ENCODE measurements at places on chromosomes 1 and 21.

- no peak for DNase-seq
Observed at GRCh38 chr1:9805006-9805508, 18.7 kb downstream of the CLSTN1 start.

GRCh38 chr1:212769459-212770167 lies 22.0 kb downstream of the NSL1 start:
- DNase-seq = no peak

- no peak for DNase-seq
Observed at GRCh38 chr21:45935628-45936027, 45.9 kb upstream of the COL6A1 start.

- DNase-seq = no peak
Observed at GRCh38 chr1:4022715-4023114, 122.6 kb upstream of the C1orf174 start.

DNA sequence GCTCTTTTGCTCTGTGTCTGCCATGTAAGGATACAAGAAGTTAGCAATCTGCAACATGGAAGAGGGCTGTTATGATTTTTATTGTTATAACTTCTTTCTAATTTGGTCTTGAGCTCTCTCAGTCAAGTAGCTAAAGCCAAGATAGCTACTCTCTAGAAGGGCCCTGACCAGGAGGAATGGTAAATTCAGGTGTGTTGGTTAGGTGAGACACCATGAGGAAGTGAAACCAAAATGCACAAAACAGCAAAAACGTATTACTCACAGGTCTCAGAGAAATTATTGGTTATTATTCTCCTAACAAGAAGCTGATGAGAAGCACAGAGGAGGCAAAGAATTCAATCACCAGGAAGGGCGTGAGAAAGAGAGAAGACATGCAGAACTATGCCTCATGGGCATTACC lies 51.8 kb upstream of the INSL5 start:
- DNase-seq = no peak

DNA sequence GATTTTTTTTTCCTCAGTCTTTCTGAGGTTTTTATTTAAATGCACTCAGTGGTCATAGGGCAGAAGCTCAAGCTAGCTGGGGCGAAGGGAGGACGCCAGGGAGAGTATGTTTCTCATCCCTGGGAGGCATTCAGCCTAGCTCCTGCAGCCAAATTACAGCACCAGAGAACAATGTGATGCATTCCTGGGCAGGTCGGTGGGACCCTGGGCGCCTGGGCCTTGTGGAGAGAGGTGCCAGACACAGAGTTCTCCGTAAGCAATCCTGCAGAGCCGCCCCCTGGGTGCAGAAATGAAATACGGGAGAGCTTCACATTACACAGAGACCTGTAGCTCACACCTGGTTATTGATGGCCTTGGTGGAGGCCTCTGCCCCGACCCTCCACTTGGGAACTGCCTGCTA lies 15.5 kb downstream of the WNT2B start:
- DNase-seq = no peak

GRCh38 chr1:31618916-31619846 lies 1.7 kb downstream of the HCRTR1 start:
- no peak for DNase-seq
